Erythroblast (primary cell): ENCODE measurements at places on chromosomes 6 and 20.

DNA sequence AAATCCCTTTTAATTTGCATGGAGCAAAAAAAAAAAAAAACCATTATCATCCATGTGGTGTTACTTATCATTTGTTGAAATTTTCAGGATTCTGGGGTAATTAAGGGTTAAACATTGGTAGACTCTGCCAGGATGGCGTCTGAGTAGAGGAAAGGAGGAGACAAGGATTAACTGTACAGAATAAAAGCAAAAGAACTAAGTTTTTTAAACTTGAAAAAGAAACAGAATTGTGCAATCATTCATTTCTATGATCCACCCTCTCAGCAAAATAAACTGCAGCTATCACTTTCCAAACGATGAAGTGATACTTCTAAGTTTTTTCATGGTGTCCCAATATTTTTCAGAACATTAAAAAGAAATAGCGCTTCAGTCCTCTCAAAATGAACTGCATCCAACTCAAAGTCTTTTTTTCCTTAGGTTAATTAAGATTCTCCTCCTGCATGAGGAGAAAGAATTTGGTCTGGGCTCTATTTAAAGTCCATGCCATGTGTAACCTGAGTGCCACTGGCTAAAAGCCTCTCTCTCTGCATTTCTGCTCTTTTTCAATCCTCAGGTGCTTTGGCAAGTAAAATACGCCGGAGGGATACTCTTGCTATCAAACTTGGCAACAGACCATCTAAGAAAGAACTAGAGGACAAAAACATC, 69.5 kb upstream of the LTV1 start:
- no peak for DNase-seq

- peak; percentile 11 for DNase-seq
These were observed 69.9 kb upstream of the SOX4 start for GRCh38 chr6:21523652-21524051.

GRCh38 chr6:148175550-148176188, 167.0 kb upstream of the SASH1 start:
- no peak for DNase-seq

DNA sequence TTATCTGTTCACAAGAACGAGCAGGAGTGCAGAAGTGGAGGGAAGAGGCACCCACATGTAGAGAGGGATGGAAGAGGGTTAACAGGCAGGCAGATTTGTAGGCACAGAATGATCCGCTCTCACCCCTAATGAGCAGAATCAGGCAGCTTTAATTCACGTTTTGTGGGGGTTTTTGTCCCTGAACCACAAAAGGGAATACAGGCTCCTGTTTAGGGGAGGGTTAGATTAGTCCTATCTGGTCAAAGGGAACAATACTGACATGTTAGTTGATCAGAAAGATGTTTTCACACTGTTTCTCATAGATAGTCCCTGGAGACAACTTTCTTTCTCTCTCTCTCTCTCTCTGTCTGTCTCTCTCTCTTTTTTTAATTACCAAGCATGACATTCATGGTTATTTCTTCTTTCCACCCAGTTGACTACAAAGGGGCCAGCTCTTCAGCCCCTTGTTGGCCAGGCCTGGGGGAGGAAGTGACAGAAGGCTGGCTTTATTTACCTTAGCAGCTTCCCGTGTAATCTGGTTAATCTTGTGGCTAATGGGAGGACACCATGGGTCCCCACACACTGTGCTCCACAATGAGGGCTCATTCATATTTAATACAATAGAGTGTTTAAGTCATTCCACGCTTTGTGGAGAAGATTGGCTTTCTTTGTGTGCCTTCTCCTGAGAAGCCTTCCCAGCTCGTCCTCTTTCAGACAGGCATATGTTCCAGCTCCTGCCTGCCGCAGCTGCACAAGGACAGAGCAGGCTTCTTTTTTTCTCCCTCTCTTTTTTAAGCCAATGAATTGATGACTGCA, 958.8 kb downstream of the TFAP2A start:
- no peak for DNase-seq

DNA sequence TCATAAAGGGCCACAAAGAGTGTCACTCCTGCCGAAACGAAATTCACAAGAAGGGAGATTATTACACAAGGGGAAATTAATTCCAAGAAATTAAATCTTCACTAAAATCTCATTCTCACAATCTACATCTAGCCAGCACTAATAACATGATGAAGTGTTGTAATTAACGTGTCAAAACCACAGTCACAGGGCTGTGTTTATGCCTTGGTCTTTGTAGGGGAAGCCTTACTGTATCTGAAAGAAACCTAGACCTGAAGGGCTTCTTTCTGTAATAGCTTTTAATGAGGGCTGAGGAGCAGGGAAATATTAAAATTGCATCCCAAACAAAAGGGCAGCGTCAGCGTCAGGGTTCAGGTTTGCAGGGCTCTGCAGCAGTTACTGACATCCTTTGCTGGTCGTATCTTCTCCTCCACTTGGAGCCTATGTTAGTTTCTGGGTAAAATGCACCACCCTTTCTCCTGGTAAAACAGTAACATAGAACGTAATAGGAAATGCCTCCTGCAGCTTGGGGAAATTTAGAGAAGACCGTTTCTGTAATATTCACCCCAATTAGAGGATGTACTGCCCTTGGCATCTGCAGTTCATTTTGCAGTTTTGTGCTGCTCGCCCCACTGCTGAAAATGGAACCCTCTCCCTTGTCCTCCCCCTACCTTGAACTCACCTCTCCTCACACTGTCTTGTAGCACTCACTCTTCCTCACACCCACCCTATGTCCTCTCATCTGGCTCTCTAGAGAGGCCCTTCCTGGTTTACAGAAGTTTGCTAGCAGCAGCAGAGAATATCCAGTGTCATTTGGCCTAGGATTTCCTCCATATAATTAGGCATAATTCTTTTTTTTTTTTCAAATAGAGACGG, 109.0 kb upstream of the TRAF3IP2 start:
- no peak for DNase-seq

DNA sequence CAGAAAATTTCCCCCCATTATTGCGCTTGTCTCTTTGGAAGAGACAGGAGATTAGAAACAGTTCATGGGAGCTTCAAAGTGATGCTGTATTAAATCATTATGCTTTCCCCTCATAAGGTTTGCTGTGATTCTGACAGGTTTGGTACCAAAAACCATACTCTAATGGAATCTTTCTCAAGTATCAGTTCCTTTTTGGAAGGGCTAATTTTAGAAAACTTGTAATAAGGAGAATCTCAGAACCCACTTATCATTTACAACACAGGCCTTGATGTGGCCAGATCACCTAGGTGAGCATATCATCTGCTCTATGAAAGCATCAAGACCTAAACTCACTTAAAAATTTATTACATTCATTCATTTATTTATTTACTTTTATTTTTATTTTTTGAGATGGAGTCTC, 51.2 kb downstream of the TP53INP2 start:
- DNase-seq: no peak

DNA sequence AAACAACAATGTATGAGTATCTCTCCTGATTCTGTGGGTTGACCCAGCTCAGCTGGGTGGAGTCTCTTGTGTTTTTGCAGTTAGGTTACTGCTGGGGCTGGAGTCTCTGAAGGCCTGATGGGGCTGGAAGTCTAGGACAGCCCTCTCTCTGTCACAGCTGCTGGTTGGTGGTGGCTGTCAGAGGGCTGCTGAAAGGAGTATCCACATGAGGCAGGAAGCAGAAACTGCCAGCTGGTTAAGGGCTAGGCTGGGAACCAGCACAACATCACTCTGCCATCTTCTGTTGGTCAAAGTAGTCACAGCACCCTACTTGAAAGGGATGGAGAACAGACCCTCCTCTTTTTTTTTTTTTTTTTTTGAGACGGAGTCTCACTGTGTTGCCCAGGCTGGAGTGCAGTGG, 10.0 kb upstream of the PACSIN1 start:
- DNase-seq: no peak

DNA sequence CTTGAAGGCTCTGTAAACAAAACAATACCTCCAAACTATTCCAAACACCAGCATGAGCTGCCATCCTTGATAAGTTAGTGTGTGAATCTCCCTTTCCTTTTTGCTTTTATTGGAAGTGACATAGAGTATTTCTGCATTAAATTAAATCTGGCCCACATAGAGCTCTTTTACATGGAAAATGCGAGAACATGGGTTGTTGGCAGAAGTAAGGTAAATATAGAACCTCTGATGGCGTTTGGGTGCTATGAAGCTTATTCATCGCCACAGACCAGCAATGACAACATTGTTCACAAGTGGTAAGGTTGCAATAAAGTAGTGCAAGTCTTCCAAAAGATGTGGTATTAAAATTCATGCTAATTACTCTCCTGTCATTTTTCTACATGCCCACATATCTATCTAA, 445.8 kb upstream of the JAG1 start:
- DNase-seq: no peak

- no peak for DNase-seq
These were observed 49.1 kb downstream of the PLAGL1 start for GRCh38 chr6:143958839-143959399.

- DNase-seq: no peak
These were observed 508.8 kb upstream of the PTCHD4 start for GRCh38 chr6:48619771-48620170.

- DNase-seq: no peak
These were observed 54.8 kb upstream of the EDN1 start for GRCh38 chr6:12235341-12235740.

DNA sequence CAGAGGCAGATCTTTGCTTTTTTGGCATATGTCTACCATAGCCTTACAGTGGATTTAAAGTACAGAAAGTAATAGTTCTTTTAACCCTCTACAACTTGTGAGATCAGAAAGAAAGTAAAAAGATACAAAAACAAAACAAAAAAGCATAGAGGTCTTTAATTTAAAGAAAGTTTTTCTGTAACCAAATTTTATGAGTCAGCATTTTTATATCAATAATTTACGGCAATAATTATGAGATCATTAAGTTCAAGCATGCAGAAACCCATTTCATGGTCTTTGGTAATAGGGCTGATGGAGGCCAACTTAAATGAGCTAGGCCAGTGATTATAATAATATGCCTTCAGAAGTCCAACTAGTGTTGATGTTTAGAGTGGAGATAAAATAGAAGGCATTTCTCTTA, 145.9 kb downstream of the AIG1 start:
- DNase-seq: no peak

DNA sequence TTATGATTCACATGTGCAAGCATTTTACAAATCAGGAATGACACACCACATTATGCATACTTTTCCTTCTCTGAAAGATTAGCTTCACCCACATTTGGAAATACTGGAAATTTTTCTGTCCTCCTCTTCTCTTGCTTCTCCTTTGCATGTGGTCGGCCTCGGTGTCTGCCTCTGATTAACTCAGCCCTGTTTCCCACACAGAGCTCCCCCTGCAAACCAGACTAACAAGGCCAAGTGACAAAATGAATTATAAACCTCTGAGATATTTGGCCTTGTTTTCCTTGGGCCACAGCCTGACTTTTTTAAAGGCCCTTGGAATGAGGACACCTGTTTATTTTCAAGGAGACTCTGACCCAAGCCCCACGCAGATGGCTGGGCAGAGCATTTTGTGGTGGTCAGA, 9.0 kb upstream of the CCN6 start:
- no peak for DNase-seq

GRCh38 chr20:25247518-25247955, 348 bp upstream of the PYGB start:
- no peak for DNase-seq

GRCh38 chr6:148179786-148180185, 162.9 kb upstream of the SASH1 start:
- DNase-seq: peak; percentile 9

DNA sequence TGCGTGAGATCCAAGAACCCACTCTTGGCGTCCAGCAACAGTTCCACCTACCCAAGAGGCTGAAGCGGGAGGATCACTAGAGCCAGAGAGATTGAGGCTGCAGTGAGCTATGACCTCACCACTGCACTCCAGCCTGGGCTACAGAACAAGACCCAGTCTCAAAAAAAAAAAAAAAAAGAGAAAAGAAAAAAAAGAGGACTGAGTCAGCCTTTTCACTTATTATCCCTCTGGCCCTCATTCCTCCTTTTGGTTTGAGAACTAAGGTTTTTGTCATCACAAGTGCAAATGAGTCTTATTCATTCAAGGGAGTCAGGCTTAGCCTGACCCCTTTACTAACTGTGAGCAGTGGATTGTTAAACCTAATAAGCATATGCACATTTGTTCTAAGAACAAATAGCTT, 37.9 kb upstream of the JARID2 start:
- no peak for DNase-seq

DNA sequence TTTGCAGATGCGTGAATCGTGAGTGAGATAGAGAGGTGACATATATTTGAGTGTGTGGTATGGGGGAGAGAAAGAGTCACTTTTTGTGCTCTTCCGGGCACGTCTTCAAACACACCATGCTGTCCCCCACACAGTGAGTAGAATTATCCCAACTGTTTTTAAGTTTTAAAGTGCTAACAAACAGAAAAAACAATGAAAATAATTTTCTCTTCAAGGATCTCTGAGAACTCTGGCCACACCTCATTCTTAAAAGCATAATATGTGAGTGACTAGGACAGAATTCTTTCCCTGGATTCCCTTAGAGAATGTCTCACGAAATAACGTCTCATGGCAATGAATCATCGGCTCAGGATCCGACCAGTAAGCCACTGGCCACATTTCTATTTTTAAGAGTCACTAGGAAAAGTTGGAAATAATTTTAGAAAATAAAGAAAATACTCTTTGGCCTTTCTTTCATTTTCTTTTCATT, 235.7 kb upstream of the ZNF217 start:
- DNase-seq: peak; percentile 25

DNA sequence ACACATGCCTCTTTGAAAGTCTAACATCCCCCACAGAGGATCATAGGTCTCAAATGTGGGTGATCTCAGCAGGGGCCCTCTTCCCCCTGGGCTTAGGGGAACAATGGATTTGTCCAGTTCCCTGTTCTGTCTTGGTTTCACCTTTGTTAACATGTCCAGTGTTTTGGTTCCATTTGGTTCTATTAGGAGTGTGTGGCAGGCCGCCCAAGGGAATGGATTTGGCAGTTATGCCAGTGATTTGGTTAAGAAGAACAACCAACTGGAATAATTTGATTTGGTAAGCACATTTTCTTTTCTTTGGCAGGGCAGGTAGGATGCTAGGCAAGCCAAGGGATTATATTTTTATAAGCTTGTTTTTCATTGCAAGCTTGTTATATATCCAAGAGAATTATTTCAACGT, 28.5 kb upstream of the ENPP1 start:
- DNase-seq: no peak

DNA sequence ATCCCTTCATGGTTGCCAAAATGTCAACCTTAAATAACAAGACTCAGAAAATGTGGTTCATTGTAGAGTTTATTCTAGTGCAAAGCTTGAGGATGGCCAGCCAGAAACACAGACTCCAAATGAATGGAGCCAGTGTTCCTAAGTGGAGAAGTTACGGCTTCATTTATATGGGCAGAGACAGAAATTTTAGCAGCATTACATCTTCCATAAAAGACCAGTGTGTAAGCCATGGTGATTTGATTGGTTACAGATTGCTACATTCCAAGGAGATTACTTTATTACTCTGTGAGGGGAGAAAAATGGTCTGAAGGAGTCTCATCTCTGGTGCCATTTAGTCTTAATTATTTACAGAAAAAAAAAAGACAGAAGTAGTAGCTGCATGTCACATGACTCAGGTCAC, 97.8 kb downstream of the OTOR start:
- no peak for DNase-seq

DNA sequence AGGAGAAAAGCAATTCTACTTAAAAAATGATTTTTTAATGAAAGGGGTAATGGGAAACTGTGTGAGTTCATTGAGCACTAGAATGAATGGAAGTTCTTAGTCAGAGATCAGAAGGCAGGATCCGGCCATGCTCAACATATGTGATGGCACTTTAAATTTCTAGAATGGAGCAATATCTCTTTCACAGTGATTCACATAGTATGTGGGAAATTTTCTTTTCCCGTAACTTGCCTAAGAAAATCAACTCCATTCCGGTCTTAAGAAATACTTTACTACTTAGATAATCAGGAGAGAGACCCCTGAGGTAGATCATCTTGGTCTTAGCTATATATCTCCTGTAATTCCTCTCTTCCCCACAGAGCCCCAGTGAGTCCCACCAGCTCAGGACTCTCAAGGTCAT, 131.8 kb downstream of the SCML4 start:
- DNase-seq: no peak
